Kidney epithelial cell (primary cell): ENCODE measurements at places on chromosomes 4 and X.

DNA sequence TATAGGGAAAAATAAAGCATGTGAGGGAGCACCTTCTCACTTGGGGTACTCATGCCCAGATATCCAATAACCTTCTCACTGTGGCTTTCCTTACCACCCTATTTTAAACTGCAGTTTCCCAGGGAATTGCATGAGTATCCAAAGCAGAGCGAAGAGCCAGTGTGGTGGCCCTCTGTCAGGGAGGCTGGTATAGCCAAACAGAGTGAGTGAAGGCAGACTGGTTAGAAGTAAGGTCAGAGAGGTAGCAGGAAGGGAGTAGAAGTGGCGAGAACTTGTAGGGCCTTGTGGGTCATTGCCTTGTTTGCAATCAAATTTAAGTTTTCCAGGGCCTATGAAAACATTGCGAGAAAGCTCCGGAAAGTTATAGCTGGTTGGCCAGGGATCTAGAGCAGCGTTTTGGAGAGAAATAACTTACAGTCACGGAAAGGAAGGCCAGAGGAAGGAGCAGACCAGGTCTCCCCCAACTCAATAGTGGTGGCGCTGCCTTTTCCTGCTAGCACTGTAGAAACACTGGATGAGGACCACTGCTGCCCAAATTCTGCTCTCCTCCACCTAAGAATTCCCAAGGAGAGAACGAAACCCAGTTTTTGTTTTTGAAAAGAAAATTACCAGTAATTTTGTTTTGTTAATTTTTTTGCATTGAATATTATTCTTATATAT, 77.2 kb downstream of the PDLIM5 start:
- DNase-seq, result no peak

DNA sequence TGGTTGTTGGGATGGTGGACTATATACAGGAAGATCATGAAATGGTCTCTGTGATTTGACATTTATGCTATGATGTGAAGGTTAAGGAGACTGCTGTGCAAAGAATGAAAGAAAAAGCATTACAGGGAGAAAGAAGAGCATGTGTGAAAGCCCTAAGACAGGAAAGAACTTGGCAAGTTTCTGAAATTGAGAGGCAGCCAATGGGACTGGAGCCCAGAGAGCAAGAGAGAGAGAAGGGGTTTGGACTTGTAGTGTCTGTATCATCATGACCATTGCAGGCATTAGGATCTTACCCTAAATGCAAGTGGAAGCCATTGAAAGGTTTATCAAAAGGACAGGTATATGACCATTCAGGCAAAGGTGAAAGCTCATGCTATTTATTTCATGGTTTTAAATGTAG, 147.1 kb downstream of the NAA11 start:
- no peak for DNase-seq

GRCh38 chrX:148664171-148664570, 163.8 kb downstream of the AFF2 start:
- no peak for DNase-seq

- no peak for DNase-seq
Observed at GRCh38 chr4:71711044-71711984, 72.6 kb downstream of the GC start.

DNA sequence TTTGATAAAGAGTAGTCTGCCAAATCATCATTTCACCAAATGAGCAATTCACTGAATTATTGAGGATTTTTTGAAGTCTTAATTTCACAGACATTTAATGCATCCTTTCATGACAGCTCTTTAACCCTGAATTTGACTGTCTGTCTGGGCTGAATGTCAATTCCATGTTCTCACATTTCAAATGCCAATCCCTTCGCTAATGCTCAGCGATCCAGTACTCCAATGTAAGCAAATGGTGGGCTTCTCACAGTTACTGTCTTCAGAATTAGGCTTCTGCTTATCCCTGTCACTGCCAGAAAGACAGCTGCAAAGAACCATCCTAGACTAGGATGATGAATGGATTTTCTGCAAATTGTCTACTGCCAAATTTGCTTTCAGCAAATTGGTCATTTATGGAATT, 36.2 kb upstream of the USP38 start:
- no peak for DNase-seq

GRCh38 chr4:88610771-88611170, 18.5 kb downstream of the HERC3 start:
- peak; percentile 68 for DNase-seq

DNA sequence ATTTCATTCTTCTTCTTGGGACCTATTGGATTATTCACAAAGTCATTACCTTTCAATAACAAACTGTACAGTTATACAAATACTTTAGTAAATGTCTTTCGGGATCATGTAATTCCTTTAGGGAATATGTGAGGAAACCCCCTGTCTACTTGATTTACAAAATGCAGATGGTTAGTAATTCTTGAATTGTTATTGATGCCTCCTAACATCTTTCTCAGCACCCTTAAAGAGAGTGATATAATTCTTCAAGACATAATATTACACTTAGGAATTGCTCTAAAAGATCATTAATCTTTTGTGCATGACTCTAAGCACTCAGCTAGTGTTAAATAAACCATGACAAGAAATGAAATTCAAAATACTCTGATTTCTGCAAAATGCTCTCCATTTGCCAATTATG, 988.1 kb upstream of the HS3ST1 start:
- no peak for DNase-seq

DNA sequence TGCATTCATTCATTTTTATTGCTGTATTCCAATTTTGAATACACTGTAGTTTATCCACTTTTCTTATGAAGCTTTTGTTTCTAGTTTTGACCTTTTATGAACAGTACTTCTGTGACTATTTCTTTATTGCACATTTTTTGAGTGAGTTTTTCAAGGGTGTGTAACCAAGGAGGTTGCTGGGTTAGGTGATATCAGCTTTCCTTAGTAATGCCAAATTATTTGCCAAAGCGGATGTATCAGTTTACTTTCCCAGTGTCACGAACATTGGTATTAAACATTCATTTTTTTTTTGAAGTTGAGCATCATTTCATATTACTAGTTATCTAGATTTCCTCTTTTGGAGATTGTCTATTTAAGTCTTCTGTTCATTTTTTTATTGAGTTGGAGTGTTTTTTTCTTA, 32.9 kb downstream of the STIM2 start:
- DNase-seq, result no peak

GRCh38 chrX:115576676-115577075, 15.7 kb downstream of the PLS3 start:
- DNase-seq, result no peak
